ENCODE measurements at places on chromosomes 2 and 18.

- DNase-seq: no peak
Observed at GRCh38 chr2:10091182-10091888, 11.1 kb upstream of the CYS1 start.

DNA sequence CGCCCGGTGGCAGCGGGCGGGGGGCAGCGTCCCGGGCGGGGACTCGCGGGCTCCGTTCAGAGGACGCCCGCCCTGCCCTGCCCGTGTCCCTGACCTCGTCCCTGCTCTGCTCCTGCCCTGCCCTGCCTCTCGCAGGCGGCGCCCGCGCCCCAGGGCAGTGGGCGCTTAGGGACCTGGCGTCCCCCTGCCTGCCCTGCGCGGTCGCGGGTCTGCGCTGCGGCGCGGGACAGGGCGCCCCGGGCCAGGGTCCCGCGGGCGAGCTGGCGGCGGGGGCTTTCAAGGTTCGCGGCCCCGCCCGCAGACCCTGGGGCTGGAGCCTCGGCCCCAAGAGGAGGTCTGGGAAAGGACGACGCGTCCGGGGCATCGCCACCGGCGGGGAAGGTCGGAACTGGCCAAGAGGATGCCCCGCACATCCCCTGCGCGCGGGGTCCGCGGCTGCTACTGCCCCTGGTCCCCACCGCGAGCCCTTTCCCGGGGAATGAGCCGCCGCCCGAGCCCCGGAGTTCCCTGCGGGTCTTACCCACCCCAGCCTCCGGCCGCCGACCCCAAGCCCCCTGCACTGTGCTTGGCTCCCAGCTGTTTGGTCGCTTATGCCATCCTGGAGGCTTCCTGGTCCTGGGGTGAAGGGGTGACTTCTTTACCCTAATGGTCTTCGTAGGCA, 679 bp downstream of the RNF144A start:
- no peak for DNase-seq

DNA sequence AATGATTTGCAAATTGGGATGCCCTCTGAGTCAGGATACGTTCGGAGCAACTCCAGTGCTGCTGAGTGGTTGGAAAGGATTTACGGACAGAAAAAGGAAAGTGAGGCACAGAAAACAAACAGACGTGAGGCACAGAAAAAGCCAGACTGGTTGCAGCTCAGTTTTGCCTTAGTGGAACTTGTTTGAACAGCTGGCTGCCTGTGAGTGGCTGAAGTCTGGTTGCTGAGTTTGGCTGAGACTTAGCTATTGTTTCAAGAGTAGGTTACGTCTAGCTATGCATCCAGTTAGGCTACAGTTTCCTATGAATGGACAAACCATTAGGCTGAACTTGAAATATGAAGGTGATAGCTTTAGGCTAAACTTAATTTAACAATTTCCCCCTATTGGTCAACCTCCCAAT, 256.6 kb downstream of the VAPA start:
- DNase-seq: no peak

- no peak for DNase-seq
Observed at GRCh38 chr2:241728000-241728399, 6.4 kb upstream of the D2HGDH start.

- no peak for DNase-seq
Observed at GRCh38 chr2:221370076-221370856, 201.8 kb downstream of the EPHA4 start.

- DNase-seq: peak; percentile 96
Observed at GRCh38 chr2:19347619-19348562, 10.5 kb downstream of the OSR1 start.

DNA sequence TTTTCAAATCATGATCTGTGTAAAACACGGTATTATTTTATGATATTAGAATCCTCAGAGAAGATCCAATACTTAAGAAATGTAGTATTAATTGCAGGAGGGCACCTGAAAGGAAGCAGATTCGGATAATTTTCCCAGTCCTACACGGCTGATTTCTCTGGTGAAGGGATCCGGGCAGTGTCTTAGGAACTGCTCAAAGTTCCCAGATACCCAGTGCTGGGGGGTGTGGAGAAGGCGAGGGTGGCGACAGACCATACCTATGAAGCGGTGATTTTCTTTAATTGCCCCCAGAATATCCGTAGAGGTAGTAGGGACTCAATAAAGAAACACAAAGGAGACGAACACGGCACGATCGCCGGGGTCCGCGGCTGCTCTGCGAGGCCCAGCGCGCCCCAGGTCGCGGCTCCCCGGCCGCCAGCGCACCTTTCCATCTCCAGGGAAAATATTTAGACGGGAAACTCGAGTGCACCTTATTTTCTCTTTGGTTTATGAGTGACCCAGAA, 1.4 kb upstream of the SOX11 start:
- no peak for DNase-seq

- DNase-seq: no peak
Observed at GRCh38 chr2:140586379-140586778, 1544.4 kb downstream of the LRP1B start.

GRCh38 chr2:44392338-44392943, 30.7 kb downstream of the CAMKMT start:
- peak; percentile 4 for DNase-seq

DNA sequence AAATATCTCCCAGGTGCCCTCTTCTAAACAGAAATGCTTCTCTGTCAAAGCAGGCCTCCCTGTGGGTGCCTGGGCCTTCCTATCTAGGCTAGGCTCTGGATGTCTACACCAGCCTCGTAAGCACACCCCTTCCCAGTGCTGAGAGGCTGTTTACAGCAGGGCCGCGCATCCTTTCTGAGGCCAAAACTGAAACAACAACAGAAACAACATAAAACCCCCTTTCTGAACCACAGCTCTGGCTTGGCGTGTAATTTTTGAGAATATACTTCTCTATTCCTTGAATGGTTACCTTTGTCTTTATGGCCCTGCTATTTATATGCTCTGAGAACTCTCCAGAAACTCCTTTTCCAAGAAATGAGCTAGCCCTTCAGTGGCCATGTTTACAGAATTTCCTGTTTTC, 118.4 kb downstream of the BCL2L11 start:
- DNase-seq: no peak

DNA sequence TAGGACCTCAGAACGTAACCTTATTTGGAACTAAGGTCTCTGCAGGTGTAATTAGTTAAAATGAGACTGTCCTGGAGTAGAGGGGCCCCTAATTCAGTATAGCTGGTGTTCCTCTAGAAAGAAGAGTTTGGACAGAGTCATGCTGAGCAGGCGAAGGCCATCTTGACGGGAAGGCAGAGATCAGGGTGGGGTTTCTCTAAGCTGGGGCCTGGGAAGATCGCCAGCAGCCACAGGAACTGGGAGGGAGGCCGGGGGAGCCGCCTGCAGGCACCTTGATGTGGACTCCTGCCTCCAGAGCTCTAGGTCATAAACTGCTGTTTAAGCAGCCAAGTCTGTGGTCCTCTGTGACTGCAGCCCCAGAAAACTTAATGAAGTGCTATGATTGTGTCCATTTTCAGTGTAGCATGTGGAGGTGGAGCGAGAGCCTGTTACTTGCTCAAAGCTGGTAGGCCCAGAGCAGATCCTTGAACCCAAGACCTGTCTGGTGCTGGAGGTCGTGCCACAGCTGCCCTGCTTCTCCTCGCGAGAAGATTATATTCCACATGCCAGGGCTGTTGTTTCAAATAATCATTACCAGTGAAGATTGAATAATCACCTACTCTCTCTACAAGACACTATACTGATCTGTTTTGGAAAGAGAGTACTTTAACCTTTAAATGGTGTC, 105.7 kb downstream of the TPO start:
- DNase-seq: no peak

DNA sequence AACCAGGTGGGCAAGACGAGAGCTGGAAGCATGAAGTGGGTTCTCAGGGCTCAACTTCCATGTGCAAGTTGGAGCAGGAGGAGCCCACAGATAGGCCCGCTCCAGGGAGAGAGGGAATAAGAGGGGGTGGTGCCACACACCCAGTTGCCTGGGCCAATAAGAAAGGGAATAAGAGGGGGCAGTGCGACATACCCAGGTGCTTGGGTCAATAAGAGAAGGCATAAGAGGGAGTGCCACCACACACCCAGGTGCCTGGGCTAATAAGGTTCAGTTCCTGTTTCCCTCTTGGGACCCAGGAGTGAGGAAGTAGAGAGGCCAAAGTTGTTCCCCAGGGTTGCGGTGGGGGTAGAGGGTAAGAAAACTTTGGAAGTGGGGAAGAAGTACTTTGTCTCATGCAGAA, 127.5 kb downstream of the LAMA3 start:
- DNase-seq: no peak

DNA sequence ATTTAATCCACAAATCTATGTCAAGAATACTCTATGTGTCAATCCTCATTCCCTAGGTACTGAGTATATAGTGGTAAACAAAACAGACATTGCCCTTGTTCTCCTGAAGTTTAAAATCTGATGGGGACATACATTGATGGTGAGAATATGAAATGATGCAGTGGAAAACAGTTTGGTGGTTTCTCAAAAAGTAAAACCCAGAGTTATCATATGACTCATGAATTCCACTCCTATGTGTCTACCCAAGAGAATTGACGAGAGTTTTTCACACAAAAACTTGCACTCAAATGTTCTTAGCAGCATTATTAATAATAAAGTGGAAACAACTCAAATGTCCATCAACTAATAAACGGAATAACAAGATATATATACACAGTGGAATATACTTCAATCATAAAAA, 586.7 kb downstream of the CCDC85A start:
- no peak for DNase-seq

DNA sequence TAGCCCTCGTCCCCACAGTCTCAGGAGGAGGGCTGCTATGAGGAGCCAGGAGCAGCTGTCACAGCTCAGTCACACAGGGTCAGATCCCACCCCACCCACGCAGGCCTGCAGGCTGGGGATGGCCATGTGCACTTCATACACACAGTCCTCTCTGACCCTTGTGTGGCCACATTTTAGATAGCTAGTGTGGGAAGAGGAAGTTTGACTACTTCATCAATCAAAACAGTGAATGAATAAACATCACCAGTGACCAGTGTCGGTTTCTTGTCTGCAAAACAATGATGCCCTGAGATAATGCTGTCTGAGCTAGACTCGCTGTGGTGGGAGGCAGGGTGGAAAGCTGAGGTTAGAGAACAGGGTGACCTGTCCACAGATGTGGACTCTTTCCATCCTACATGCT, 107.1 kb downstream of the PIEZO2 start:
- DNase-seq: no peak

DNA sequence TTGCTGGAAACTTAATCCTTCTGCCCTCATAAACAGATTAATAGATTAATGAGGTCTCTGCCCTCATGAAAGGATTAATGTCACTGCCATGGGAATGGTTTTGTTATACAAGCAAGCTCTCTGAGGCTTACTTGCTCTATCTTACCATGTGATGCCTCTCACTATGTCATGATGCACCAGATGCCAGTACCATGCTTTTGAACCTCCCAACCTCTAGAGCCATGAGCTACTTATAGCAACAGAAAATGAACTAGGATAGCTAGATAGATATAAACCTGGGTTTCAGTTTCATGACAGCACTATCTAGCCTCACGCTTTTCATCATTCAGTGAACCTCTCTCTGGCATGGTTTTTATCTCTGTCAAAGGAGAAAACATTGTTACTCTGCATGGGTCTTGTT, 371.6 kb upstream of the LRP1B start:
- no peak for DNase-seq

- DNase-seq: peak; percentile 5
Observed at GRCh38 chr2:191264647-191265081, 19.5 kb downstream of the MYO1B start.

- no peak for DNase-seq
Observed at GRCh38 chr2:176130957-176131847, 1.7 kb downstream of the HOXD8 start.

GRCh38 chr2:233079473-233079877, 19.3 kb downstream of the INPP5D start:
- DNase-seq: no peak

DNA sequence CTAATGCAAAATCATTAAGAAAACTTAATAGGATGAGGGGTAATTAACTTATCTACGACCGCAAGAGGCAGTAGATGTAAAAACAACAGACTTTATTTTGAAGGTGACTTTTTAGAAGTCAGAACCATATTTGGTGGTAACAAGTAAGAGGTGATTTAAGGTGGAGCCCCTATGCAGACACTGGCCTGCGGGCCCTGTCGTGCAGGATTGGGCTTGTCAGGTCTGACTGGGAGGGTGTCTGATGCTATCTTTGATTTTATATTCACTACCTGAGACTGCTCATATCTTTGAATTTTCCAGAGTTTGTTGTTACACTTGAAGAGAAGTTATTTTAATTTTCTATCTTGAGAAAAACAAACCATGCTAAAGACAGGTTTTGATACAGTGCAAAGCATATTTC, 29.1 kb upstream of the SCLY start:
- no peak for DNase-seq

- DNase-seq: no peak
Observed at GRCh38 chr2:135335256-135335655, 195.8 kb downstream of the ZRANB3 start.

DNA sequence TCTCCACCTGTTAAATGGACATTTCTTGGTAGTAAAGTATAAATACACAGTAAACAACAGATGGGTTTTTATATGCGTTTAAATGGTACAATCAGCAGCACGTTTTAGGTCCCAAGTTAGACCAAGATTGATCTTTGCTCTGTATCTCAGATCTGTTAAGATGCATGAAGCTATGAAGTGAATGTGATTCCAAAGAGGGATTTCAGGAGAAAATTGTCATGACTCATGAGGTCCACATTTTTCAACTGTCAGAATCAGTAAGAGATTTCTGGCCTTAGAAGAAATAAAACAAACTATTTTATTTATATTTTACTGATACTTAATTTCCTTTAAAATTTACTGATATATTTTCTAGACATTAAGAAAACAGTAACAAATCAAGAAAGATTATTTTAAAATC, 142.7 kb downstream of the EML6 start:
- no peak for DNase-seq

DNA sequence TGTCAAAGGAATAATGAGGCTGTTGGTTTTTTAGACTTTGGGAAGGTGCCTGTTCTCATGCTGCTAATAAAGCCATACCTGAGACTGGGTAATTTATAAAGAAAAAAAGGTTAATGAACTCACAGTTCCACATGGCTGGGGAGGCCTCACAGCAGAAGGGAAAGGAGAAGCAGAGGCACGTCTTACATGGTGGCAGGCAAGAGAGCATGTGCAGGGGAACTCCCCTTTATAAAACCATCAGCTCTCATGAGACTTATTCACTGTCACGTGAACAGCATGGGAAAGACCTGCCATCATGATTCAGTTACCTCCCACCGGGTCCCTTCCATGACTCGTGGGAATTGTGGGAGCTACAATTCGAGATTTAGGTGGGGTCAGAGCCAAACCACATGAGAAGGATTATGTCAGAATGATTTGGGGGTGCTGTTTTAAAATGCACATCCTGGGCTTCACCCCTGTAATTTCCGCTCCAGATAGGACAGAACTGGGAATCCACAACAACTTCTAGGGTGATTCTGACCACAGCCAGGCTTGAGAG, 37.8 kb downstream of the TCF7L1 start:
- DNase-seq: no peak

DNA sequence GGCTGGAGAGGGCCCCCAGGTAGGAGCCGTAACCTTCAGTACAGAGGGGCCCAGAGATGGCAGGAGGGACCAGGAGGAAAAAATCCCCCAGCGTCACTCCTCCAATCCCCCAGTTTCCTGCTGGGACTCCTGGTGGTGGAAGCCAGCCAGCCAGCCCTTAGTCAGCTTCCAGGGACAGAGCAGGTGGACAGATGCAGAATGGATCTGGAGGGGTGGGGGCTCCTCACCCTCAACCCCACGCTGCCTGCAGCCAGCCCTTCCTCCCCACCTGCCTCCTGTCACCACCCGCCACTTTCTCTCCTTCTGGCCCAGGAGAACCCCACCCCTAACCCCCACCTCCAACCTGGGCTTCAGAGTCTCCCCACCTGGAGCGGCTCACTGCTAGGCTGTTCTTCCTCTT, 21.1 kb downstream of the EMX1 start:
- no peak for DNase-seq
